AG04449 (cell line): ENCODE measurements at places on chromosomes 6 and 20.

DNA sequence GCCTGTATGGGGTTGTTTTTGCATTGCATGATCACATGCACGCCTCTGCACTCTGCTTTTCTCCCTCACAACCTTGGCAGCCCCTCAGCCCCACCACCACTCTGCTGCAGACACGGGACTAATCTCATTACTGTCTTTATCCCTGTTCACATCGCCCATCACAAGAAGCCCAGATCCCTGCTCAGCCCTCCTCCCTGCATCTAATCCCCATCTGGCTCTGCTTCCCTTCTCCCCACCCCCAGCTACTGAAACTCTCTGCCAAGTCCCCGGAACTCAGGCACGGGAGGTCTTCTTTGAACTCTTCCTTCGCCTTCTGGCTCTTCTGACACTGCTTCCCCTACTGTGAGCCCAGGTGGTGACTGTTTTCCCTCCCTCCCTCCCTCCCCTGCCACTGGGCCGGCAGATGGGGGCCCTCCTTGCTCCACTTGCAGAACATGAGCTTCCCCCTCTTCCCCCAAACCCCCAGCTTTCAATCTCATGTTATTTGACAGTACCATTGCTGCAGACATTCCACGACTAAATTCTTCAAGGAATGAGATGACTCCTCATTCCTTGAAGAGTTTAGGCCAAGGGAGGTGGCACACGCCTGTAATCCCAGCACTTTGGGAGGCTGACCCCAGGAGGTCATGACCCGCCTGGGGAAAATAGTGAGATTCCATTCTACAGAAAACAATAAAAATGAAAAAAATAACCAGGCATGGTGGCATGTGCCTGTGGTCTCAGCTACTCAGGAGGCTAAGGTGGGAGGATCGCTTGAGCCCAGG, 21.9 kb upstream of the TULP1 start:
- no peak for DNase-seq

DNA sequence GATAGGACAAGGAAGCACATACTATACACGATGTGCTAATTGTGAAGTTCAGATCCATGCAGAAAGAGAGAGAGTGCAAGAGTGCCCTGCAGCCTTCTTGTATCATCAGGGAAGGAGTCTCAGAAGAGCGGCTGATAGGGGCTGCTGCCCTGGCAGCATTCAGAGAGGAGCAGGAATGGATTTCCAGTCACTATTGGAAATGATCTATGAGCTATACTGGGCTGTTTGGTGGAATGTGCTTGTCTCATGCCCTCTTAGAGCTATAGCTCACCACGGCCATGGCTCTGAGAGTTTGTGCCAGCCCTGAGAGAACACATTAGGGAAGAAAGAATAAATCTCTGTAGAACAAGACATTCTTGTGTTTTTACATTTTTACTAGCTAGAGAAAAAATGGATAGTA, 212.6 kb upstream of the RAB32 start:
- no peak for DNase-seq

DNA sequence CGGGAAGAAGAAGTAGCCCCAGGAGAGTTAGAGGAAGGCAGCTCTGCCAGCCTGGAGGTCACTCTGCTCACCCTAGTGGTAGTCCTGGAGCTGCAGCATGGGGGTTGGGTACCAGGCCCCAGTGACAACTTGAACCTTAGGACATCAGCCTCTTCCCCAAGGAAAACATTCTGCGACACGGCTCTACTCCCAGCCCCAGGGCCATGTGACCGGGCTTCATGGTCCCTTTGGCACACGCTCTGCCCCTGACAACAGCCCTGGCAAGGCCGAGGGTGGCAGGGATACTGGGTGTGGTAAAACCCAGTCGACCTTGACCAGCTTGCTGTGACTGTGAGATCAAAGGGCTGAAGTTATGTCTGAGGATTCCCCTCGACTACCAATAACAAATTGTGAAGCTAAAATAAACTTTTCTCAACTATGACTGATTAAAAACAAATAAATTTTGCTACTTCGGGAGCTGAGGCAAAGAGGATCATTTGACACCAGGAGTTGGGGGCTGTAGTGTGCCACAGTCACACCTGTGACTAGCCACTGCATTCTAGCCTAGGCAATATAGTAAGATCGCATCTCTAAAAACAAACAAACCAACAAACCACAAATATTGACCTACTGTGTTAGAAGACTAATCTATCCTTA, 24.4 kb upstream of the ARID1B start:
- DNase-seq = no peak

DNA sequence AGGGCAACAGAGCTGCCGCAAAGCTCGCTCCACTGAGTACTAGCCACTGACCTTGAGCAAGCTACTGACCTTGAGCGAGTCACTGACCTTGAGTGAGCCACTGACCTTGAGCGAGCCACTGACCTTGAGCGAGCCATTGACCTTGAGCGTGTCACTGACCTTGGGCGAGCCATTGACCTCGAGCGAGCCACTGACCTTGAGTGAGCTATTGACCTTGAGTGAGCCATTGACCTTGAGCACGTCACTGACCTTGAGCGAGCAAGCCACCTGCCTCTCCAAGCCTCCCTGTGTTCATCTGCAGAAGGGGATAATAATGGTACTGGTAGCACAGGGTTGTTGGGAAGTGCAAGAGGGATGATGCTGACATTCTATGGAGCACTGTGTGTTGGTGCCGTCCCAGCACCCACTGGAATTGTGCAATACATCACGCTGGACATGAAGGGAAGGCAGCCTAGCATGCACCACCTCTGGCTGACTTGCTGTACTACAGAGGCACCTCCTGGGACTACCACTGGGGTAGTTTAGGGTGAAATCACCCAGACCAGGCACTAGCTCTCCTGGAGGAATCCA, 60.2 kb downstream of the CTCFL start:
- DNase-seq = no peak

GRCh38 chr6:158759966-158760617, 59.1 kb downstream of the EZR start:
- no peak for DNase-seq
